ENCODE measurements at places on chromosomes 7 and 10.
A peak's percentile ranks its signal among the peaks of the same experiment; 100 is the strongest.

- no peak for DNase-seq
Observed at GRCh38 chr7:131042269-131043160, 285.2 kb upstream of the MKLN1 start.

GRCh38 chr7:156474241-156474743 lies 166.3 kb upstream of the RNF32 start:
- DNase-seq = no peak

GRCh38 chr10:92505044-92505443 lies 68.8 kb downstream of the IDE start:
- no peak for DNase-seq

DNA sequence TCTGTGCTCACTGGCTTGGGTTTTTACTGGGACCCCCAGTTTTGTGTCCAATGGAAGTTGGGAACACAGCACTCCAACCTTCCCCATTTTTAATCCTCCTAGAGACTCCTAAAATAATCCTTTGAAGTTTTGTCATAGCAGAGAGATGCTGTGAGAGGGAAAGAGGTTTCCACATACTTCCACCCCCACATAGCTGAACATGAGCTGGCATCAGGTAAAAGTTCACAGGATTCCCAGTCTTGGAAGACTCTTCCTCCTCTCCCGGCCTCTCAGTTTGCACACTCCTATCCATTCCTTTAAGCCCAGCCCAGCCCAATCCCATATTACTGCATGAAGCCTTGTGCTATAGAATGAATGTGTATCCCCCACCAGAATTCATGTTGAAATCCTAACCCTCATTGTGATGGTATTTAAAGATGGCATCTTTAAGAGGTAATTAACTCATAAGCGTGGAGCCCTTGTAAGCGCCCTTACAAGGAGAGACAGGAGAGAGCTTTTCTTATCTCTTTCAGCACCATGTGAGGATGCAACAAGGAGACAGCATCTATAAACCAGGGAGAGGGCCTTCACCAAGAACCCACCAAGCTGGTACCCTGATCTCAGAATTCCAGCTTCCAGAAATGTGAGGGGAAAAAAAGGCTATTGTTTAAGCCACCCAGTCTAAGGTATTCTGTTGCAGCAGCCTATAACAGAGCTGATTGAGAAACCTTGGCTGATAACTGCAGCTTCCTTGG lies 22.4 kb downstream of the GRM8 start:
- DNase-seq = no peak

DNA sequence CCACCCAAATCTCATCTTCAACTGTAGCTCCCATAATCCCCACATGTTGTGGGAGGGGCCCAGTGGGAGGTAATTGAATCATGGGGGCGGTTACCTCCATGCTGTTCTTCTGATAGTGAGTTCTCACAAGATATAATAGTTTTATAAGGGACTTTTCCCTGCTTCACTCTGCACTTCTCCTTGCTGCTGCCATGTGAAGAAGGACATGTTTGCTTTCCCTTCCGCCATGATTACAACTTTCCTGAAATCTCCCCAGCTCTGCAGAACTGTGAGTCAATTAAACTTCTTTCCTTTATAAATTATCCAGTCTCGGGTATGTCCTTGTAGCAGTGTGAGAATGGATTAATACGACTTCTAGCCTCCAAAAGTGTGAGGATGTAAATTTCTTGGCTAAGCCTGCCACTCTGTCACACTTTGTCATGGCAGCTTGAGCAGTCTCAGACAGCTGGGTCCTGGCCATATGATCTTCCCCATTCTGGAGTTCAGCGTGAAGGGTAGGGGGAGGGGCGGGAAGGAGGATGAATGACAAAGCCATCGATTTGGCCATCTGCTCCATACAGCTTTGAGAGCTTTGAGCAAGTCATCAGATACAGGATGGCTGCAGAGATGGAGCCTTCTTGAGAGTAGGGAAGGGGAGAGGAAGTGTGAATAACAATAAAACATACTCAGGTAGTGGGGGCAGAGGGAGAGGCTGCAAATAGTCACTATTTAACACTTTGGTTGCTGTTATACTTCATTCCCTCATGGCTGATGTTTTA lies 19.1 kb upstream of the INPP5F start:
- no peak for DNase-seq

DNA sequence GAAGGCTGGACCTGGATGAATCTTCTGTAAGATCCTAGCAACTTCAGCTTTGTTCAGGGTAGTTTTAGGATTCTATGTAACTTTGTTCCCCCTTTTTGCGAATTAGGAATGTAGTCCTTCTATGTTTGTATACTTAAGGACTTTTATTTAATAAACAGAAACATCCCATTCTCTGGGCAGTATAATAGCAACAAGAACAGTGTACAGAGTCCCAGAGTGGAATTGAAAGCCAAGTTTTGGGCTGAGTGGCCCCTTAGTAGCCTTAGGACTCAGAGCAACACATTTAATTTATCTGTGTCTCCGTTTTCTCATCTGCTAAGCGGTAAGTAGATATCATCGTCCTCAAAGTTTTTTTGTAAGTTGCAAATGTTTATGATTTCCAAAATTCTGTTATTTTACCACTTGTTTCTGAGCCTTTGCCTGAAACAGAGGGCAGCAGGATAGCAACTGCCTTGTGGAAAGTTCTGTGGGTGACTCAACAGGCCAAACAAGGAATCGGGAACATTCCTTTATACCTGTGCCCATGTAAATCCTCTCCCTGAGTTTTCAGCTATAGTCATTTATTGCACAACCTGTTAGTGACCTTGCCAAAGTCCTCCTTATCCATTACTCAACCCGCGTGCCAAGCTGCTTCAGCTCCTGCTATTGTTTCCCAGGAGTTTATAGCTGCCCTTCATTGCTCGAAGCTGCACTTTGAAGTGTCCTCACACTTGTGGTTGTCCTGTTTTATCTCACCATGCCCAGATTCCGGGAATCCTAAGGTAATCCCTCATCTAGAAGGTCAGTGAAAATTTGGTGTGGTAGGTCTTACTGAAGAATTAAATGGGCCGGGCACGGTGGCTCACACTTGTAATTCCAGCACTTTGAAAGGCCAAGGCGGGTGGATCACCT lies 199.1 kb upstream of the AHR start:
- DNase-seq = peak; percentile 79

DNA sequence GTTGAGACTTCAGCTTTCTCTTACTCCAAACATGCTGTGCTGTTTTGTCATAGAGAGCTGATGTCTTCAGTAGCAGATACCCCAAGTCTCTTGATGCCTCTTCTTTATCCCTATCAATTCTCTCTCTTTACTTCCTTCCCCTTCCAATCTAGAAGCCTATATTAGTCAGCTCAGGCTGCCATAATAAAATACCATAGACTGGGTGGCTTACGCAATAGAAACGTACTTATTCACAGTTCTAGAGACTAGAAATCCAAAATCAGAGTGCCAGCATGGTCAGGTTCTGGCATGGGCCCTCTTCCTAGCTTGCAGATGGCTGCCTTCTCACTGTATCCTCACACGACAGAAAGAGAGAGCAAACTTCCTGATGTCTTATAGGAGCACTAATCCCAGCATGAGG lies 9.0 kb upstream of the GARS1 start:
- no peak for DNase-seq

DNA sequence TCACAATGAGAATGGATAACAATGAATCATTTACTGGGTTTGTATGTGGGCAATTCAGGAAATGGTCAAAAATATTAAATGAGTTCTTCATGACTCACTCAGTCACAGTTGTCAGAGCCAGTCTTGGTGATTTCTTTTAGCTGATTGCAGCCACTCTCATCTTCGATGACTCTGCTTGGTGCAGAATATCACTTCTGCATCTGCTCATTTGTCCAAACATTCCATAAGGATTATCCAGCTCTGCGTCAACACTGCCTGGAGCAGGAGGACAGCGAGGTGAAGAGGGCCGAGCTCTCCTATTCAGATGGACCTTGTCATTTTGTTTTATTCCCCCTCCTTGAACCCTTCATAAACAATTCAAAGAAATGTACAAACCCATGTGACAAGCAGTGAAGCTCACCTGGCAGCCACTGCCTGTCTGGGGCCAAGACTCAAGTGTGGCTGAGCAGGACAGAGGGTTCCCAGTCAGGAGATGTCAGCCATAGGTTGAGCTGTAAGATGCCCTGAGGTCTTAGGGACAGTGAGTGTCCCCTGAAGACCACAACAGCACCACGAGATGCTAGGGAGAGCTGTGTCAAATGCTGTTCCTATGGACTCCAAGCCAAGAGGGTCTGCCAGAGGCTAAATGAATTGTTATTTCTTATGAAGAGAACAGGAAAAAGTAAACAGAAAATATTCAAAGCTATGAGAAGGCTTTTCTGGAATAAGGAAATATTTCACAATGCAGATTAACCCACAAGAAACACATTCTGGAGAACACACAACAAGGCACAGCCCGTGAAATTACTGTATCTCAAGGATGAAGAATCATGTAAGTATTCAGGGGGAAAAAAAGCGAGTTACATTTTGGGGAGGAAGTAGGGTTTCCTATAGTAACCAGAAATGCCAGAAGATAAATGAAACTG lies 33.1 kb upstream of the EGFR start:
- DNase-seq = no peak

GRCh38 chr7:148289630-148290029 lies 300.9 kb upstream of the C7orf33 start:
- no peak for DNase-seq

- no peak for DNase-seq
Observed at GRCh38 chr10:113957013-113957412, 86.7 kb upstream of the ADRB1 start.

- no peak for DNase-seq
Observed at GRCh38 chr7:88668591-88668990, 90.9 kb upstream of the ZNF804B start.

- no peak for DNase-seq
Observed at GRCh38 chr7:109094-109493, 83.3 kb upstream of the FAM20C start.

DNA sequence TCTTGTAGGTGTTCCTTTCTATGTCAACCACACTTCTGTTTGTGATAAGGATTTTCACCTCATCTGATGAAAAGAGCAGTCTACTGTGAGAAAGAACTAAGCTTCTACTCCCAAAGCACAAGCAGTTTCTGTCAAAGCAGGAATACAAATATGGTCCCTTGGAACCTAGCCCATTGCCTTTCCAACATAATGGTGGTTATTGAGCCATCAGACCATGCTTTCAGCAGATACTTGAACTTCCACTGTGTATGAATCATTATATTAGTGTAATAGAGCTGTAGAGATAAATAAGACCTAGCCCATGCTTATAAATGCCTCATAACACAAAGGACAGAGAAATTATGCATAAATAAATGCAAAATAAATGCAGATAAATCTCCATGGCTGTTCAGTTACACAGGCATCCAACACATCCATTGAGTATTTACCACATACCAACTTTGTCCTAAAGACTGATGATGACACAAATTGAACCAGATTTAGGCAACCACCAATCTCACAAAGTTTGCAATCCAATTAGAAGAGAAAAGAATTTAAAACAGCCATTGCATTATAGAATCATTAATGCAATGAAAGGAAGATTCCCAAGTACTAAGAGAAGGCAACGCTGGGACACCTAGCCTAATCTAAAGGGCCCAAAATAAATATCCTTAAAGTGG lies 729.4 kb upstream of the C7orf33 start:
- DNase-seq = no peak

DNA sequence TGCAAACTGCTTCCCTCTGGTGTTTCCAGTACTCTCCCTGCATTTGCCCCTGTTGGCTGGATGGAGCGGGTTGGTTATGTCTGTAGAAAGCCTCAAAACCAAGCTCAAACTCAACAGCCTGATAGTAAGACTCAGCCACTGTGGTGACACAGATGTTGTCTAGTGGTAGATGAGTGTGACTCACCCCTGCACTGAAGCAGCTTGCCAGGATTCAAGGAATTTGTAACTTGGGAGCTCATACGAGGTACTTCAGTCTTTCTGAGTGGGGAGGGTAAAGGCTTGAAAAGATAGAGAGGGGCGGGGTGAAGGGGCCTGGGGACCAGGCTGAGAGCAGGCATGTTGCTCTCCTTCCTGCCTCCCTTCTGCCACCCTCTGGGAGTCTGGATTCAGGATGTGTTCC lies 22.9 kb upstream of the AQP1 start:
- no peak for DNase-seq

DNA sequence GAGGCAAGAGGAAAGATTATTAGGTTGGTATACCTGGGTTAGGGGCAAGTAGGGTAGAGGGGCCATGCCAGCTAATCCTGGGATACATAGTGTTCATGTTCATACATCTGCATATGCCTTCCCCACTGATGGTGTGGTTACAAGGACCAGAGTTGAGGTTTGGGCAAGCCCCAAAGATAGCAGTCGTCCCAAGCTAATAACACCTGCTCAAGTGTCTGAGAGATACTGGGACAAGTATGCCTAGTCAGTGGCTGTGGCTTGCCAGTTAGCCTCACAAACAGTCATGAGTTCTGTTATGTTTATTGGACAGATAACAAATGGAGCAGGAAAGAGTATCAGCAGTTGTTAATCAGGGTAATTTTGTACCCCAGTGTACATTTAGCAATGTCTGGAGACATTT lies 139.6 kb downstream of the ADAM22 start:
- no peak for DNase-seq

- no peak for DNase-seq
Observed at GRCh38 chr7:96045181-96045580, 272.8 kb downstream of the DYNC1I1 start.

- no peak for DNase-seq
Observed at GRCh38 chr10:126729314-126729870, 58.9 kb upstream of the C10orf90 start.

DNA sequence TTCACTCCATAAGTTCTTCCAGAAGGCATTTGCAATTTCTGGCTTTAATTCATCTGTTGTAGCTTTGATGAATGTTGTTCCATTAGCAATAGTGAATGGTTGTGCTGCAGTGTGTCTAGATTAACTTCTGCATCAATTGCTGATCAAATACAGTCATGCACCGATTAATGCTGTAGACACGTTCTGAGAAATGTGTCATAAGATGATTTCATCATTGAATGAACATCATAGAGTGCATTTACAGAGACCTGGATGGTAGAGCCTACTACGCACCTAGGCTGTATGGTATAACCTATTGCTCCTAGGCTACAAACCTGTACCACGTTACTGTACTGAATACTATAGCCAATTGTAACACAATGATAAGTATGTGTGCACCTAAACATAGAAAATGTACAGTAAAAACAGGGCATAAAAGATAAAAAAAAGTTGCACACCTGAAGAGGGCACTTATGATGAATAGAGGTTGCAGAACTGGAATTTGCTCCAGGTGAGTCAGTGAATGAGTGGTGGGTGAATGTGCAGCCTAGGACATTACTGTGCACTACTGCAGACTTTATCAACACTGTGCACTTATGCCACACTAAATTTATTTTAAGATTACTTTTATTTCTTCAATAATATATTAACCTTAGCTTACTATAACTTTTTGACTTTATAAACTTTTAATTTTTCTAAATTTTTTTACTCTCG lies 170.7 kb downstream of the HERPUD2 start:
- DNase-seq = no peak

DNA sequence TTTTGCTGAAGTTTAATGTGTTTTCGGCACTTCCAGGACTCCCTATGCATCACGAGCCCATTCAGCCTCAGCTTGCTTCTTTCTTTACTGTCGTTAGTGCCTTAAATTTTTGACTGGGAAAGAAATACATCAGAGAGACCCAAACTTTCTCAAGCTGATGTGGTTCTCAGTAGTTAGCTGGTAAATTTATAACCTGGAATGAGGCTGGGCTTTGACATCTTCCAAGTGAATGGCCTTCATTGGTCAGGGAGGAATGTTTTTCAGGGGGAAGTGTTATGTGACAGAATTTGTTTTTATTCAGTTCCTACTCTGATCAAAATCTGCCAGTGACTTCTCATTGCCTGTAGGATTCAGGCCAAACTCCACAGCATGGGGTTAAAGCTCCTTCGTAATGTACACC lies 296.9 kb downstream of the SORCS3 start:
- no peak for DNase-seq
